ENCODE measurements at places on chromosomes 3 and 15. TPM values are rescaled to one million over a fixed set of nuclear protein-coding genes. Genes with fewer than 3 reads are reported as not detected.

DNA sequence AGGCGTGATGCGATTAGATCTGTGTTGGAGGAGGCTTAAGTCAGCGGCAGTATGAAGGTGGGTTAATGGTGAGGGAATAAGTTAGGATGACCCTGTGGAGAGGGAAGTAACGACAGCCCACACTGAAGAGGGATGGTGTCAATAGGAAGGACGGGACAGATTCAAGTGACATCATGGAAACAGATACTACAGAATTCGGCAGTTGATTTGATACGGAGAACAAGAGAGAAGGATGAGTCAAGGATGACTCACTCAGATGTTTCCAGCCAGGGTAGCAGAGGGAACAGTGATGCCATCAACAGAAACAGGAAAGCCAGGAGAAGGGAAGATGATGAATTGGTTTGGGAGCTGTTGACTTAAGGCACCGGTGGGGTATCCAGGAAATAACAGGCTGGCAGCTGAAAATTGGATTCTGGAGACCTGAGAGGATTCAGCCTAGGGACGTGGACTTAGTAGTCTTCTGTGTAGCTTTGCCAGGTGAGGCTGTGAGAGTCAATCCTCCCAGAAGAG lies 38.0 kb downstream of the SHC4 start:
- DNase-seq = no peak

- no peak for DNase-seq
Observed at GRCh38 chr15:98860281-98861041, 147.1 kb downstream of the PGPEP1L start.

- DNase-seq = no peak
Observed at GRCh38 chr3:107845380-107846278, 245.2 kb downstream of the CD47 start.

- DNase-seq = no peak
Observed at GRCh38 chr15:35833581-35833980, 287.6 kb upstream of the DPH6 start.

GRCh38 chr3:119976214-119976613 lies 118.0 kb downstream of the GSK3B start:
- DNase-seq = no peak

DNA sequence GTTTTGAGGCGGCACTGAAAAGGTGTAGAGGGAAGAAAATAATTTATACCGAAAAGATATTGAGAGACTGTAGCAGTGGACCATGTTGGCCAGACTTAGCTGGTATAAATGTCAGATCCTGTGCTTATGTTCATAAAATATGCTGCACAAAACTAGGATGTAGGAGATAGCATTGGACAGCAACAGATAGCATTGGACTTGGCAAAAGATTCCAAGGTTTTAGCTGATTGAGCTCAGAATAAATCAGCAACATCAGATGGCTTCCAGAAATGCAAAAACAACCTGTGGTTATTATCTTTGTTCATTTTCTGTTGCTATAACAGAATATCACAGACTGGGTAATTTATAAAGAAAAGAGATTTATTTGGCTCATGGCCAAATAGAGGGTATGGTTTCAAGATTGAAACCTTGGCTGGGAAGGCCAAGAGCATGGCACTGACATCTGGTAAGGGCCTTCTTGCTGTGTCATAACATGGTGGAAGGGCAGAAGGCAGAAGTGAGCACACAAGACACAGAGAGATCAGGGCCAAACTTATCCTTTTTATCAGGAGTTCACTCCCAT lies 34.7 kb downstream of the SLC28A1 start:
- DNase-seq = no peak

Gene NTRK3
- polyA plus RNA-seq = 0.53 TPM

Gene MUSTN1
- polyA plus RNA-seq = 31.0 TPM

Gene SLC15A2
- polyA plus RNA-seq = 0.22 TPM
